ENCODE measurements at places on chromosomes 4 and X.
A peak's percentile ranks its signal among the peaks of the same experiment; 100 is the strongest.

- DNase-seq: no peak
Measured at GRCh38 chrX:7771788-7772438, 71.1 kb upstream of the VCX start.

DNA sequence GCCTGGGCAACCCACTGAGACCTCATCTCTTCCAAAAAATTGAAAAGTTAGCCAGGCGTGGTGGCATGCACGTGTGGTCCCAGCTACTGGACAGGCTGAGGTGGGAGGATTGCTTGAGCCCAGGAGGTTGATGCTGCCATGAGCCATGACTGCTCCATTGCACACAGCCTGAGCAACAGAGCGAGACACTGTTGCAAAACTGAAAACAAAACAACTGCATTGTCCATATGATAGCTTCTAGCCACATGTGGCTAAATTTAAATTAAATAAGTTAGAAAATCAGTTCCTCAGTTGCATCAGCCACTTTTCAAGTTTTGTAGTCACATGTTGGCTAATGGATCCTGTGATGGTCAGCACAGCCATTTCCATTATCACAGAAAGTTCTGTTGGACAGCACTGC lies 67.9 kb downstream of the GAB1 start:
- DNase-seq: no peak

DNA sequence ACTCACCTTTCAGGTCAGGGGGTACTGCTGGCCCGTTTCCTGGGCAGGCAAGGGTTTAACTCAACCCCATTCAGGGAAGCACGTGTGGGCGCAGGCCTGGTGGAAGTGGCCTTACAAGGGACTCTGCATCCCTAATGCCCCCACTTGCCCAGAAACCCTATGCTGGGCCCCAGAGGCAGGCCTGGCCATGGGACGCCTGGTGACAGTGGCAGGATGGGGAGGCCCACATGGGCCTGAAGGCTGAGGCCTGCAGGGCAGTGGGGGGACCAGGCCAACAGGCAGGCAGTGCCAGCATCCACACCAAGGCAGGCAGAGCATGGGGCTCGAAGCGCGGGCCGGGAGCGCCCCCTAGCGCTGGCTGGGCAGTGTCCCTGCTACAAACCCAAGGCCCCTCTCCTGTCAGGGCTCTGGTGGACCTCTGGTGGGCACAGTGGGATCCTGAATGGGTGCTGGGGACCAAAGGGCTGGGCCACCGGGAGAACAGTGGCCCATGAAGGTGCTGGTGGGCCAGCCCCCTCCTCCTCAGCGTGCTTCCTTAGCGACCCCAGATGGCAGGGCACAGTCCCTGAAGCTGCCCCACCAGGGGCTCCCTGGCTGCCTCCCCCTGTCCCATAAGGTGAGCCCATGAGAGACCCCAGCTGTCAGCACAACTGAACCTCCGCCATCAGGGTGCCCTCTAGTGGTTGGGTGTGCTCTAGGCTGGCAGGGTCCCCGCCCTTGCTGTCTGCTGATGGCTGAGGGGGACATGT lies 16.8 kb downstream of the FGFR3 start:
- DNase-seq: peak; percentile 79

- no peak for DNase-seq
Measured at GRCh38 chr4:1652088-1652487, 32.0 kb downstream of the FAM53A start.

DNA sequence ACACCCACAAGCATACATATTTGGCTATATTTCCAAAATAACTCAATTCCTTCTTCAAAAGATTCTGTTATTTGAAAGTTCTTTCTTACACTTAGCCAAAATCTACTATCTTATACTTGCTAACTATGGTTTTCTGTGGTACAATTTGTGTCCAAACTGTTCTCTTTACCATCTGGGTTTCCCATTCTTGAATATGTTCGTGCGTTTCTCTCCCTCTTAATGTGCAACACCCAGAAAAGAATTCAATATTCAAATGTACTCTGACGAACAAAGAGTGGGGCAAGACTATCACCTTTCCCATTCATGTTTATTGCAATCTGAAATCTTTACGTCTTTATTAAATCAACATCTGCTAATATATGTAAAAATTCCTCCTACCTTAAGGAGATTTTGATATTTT lies 912.7 kb downstream of the FAT4 start:
- DNase-seq: no peak

GRCh38 chrX:139831675-139832456 lies 101.0 kb downstream of the ATP11C start:
- no peak for DNase-seq

DNA sequence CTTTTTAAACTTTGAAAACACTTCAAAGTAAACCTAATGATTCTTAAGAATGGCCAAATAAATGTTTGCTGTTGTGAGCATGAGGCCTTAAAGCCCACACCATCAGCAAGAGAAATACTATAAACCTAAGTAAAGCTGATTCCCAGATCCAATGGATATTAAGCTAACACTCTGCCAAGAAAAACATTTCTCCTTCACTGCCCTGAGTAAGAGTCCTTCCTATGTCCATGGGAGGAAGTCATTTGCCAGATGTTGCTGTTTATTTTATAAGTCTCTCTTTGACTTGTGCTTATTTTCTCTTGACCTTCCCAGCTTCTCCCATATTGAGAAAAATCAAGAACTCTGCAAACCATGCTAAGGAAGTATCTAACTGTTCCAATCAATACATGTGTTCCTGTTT lies 154.3 kb upstream of the EDNRA start:
- no peak for DNase-seq

DNA sequence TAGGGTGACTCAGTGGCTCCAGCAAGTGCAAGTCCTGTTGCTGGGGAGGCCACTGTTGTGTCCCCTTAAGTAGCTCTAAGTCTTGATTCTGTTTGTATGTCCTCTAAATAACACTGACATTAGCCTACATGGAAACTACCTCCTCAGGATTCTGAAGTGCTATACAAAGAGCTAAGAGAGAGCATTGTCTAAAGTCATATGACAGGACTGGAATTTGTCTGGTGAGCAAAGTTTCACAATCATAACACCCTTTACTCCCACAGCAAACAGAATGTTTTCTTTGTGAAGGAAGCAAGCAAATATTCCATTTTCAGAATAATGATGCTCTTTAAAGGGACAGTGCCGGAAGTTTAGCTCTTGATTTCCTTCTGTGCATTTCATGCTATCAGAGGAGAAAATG lies 23.4 kb upstream of the CT47A1 start:
- DNase-seq: no peak

- DNase-seq: no peak
Measured at GRCh38 chr4:174575436-174575835, 53.1 kb upstream of the HPGD start.

DNA sequence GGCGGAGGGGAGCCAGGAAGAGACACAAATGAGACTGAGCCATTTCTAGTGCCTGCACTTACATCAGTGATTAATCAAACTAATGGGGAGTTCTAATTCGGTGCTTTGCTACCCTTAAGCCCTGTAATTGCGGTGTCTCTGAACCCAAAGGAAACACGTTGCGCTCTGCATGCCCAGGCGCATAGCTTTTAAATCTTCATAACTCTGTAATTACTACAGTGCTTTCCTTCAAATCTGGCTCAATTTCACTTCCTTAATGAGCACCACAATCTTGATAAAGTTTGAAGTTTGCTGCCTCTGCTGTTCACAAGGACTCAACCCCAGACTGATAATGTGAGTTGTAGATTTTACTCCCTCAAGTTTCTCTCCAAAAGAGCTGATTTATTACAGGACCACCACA lies 5.7 kb upstream of the NHS start:
- no peak for DNase-seq

- no peak for DNase-seq
Measured at GRCh38 chrX:39946822-39947221, 150.9 kb downstream of the BCOR start.

DNA sequence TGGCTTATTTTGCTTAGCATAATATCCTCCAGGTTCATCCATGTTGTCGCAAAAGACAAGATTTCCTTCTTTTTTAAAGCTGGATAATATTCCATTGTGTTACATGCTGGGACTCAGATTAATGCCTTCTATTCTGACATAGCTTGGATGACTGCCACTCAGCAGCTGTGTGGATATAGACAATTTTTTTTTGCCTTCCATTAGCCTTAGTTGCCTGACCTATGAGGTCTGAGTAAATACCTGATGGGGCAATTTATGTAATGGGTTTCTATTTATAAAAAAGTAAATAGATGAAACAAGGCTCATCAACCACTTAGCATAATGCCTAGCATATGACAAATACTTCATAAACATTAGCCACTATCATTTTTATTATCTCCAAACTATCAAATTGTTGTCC lies 515.4 kb downstream of the ZNF674 start:
- no peak for DNase-seq

DNA sequence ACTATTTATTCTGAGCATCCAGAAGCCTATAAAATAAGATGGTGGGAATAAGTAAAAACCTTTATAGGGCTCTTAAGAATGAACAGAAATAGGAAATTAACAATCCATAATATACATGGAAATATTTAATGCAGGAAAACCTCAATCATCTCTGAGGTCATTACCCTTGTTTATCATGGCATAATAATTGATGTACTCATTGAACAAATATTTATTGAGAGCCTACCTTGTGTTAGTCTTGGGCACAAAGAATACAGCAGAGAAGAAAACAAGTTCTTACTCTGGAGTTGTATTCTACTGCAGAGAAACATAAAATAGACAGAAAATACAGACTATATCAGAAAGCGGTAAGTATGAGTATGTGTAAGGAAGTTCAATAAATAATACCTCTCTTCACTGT lies 167.2 kb downstream of the COX18 start:
- DNase-seq: no peak

- no peak for DNase-seq
Measured at GRCh38 chr4:102871772-102872171, 3.0 kb downstream of the CISD2 start.

GRCh38 chr4:104919406-104919805 lies 227.3 kb upstream of the TET2 start:
- no peak for DNase-seq

DNA sequence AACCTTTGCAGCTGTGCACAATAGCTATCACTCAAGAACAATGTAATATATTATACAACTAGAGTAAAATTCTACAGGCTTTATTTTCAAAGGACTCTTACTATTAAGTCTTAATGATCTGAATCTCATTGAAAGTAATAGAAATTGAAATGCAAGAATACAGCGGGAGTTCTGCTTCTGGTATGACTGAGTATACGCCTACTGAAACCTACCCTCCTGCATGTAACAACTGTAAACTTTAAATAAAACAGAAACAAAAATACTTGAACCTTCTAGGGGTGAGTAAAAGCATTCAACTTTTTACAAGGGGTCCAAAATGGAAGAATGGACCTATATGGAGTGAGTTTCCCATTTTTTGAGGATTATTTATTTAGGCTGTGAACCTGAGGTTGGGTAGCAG lies 13.5 kb downstream of the DCHS2 start:
- DNase-seq: no peak

GRCh38 chr4:15106399-15106798 lies 104.1 kb downstream of the CPEB2 start:
- DNase-seq: no peak

DNA sequence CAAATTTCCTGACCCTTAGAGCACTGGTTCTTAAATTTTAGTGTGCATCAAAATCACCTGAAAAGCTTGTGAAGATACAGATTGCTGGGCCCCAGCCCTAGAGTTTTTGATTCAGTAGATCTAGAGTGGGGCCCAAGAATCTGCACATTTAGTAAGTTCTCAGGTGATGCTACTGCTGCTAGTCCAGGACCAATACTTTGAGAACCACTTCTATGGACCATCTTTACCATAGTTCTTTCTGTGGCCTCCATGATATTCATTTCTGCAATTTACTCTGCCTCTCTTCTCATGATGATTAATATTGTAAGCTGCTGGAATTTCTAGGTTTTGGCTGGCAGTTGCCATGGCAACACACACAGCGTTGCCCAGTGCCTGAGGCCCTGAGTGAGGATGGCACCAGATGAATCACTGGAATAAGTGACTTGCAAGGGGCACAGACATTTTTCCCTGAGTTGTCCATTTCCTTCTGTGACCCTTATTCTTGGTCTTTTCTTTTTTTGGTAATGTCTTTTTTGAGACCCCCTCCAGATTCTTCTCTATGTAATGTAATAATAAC lies 83.6 kb downstream of the PPP1R2C start:
- no peak for DNase-seq

GRCh38 chrX:69163936-69164741 lies 1.1 kb downstream of the PJA1 start:
- peak; percentile 60 for DNase-seq

DNA sequence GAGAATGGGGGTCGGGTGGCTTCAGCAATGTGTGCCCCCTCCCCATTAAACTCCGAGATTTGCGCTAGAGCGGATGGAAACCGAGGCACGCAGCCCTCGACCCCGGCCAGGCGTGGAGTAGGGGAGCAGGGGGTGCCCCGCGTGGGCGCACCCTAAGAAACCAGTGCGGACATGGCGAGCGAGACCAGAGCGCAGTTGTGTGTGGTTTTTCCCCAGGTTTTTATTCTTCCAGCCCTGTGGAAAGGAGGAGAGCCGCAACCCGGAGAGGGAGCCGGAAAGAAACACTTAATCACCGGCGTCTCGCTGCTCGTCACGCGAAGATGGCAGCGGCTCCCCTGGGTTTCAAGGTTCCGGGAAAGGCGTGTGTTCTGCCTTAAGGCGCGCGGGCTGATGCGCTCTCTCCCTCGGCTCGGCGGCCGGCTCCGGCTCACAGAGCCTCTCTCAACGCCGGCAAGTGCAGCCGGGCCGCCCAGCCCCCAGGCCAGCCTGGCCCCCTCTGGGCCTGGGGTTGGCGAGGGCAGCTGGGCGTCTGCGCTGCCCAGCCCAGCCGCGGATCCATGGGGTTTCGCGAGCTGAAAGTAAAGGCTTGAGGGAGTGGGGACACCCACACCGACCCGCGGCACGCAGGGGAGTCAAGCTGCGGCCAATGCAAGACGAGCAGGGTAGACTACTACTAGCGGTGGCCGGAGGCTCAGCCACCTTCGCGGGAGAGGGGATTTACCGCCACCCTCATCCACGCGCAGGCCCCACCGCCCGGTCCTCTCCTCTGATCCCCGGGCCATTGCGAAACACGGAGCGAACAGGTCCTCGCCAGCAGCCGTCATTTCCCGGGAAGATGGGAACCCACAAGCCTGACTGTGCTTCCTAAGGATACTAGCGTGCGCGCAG lies 74.0 kb upstream of the BCOR start:
- peak; percentile 53 for DNase-seq

- no peak for DNase-seq
Measured at GRCh38 chr4:152081024-152081423, 320.2 kb upstream of the GATB start.

DNA sequence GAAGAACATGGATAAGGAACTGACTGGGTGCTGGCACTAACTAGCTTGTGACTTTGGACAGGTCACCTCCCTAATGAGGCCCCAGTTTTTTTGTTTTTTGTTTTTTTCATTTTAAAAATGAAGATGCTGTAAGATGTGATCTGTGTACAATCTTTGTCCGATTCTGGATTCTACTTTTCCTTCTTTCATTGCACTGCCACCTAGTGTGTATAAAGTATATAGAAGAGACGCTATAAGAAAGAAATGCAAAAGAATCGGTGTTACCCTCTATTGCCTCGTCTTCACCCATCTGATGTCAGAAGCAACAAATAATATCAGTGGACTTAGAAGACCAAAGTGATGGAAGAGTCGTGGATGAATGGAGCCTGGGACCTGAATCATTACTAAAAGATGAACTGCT lies 58.6 kb upstream of the P2RY10 start:
- no peak for DNase-seq

Measured in activated naive CD8-positive, alpha-beta T cell treated with anti-CD3 and anti-CD28 coated beads for 36 hours (primary cell).